T-helper 17 cell (primary cell): ENCODE measurements at places on chromosomes 7 and 10. TPM values are rescaled to one million over a fixed set of nuclear protein-coding genes. Genes with fewer than 3 reads are reported as not detected.

DNA sequence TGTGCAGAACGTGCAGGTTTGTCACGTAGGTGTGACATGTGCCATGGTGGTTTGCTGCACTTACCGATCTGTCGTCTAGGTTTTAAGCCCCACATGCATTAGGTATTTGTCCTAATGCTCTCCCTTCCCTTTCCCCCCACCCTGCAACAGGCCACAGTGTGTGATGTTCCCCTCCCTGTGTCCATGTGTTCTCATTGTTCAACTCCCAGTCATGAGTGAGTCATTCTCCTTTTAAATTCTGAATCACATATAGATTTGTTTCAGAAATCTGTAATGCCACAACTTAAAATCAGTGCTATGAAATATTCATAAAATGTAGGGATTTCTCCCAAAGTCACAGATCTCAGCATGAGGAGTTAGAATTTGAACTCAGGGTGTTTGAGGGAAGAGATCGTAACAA lies 552.5 kb upstream of the MBL2 start:
- DNase-seq = no peak

GRCh38 chr10:124746992-124747391 lies 2.8 kb upstream of the FAM53B start:
- DNase-seq = no peak

- no peak for DNase-seq
Observed at GRCh38 chr7:100035876-100036275, 13.7 kb upstream of the ZSCAN21 start.

Gene OR2A7
- total RNA-seq = 6.5 TPM

Gene LRRD1
- total RNA-seq = not detected

Gene GBX1
- not detected for total RNA-seq

Gene PRRT4
- 0.65 TPM for total RNA-seq
